ENCODE measurements at places on chromosomes 1 and 21.

DNA sequence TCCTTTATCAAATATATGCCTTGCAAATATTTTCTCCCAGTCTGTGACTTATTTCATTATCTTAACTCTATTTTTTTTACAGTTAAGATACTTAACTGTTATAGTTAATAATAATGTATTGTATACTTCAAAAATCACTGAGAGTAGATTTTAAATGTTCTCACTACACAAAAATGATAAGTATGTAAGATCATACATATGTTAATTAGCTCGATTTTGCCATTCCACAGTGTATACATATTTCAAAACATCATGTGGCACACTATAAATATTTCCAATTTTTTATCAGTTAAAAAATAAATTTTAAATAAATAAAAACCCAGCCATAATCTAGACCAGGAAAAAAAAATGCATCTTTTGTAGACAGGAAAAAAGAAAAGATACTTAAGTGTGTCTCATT lies 27.2 kb downstream of the CTTNBP2NL start:
- DNase-seq, result no peak

DNA sequence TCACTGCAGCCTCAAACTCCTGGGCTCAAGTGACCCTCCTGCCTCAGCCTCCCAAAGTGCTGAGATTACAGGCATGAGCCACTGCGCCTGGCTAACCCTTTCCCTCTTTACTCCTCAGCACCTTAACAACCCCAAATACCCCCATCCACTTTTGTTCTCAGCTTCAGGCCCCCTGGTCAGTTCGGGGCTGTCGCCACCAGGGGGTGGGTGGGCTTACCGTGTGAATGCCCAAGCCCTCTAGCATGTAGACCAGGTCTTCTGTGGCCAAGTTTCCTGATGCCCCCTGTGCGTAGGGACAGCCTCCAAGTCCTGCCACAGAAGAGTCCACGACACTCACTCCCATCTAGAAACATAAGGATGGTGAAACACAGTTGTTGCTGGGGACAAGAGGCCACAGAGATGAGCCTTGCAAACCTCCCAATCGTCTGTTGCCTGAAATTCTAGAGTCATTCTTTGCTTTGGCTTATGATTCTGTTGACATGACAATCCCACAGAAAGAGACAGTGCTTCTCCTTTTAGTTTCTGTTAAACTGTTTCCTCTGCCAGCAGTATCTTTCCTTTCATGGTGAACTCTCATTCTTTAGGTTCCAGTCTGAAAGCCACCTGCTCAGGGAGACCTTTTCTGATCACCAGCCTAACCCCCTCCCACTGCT lies 3.8 kb upstream of the GALE start:
- DNase-seq, result no peak

DNA sequence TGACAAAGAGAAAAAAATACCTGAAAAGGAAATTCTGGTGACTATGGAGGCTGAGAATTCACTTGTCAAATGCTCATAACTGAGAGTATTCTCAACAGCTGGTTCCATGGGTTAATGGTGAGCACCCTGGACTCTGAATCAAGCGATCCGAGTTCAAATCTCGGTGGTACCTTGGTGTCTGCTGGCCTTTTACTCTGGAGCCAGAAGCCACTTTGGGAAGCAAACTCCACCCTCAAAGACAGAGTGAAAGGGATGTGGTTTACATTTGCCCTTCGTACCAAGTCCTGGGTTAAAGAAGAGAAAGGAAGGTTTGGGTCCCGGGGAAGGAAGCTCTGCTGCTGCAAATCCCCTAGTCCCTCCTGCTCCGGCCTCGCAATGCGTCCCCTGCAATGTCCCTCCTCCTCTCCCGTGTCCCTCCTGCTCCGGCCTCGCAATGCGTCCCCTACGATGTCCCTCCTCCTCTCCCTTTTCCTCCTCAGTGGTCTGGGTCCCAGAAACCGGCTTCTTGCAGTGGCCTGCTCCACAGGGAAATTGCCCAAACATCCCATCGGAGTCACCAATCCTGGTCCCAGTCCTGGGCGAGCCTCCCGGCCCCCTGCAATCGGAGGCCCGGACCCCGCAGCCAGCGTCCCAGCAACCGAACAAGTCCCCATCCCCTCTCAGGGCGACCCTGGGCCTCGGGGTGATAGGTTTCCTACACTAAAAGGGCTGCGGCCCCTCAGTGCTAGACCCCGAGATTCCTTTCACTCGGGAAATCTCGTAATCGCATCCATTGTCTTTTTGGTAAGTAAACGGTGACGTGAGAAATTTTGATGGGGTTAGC lies 129.4 kb downstream of the PPIAL4G start:
- peak; percentile 26 for DNase-seq

DNA sequence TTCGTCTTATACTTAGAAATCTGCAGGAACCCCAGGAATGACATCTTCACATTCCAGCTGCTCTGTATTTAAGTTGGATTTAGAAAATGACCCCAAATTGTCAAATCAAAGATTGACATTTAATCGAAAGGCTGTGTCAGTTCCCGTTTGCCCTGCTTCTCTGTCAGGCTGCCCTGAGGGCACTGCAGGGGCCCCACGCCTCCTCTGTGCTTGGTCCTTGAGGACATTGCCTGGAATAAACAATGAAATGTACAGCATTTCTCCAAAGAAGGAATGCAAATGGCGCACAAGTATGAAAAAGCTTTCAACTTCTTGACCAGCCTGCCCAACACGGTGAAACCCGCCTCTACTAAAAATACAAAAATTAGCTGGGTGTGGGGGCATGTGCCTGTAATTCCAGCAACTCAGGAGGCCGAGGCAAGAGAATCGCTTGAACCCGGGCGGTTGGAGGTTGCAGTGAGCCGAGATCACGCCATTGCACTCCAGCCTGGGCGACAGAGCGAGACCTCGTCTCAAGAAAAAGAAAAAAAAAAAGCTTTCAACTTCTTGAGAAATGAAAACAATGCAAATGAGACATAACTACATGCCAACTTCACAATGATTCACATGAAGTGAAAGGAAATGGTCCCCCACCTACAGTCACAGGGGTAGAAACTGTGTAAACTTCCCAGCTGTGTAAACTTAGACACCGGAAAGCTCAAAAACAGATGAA lies 3.0 kb downstream of the TMPRSS3 start:
- DNase-seq, result no peak

DNA sequence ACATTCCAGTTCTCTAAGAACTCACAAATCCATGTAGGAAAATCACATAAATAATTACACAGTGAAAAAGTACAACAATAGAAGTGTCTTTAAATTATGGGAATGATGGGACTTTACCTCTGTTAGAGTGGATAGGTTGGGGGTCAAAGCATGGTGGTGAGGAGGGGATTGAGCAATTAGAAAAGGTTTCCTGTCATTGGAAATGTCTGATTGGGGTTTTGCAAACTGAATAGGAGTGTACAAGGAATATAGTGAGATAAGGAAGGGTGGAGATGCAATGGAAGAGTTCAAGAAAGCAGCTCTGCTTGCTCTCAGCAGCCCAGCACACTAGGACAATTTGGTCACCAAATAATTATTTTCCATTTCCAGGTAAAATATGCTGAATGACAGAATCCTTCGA lies 238.8 kb downstream of the ST6GALNAC3 start:
- DNase-seq, result no peak

- DNase-seq, result no peak
These were observed 35.2 kb downstream of the SPEN start for GRCh38 chr1:15882665-15883064.

DNA sequence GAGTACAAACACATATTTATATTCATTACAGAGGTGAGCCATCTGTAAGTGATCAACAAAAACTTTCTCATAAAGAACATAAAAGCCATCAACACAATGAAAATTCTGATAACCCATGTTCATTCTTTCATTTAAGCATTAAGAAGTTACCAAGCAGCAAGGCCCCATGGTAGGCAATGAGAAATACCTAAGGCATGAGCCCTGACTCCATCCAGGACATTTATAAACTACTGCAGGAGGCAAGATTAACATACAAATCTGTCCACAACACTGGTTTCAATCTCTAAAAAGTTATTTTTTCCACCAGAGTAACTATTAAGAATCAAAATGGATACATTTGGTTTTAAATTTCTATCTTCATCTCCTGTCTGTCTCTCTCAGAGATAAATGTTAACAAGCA lies 76.1 kb downstream of the SIPA1L2 start:
- DNase-seq, result no peak

DNA sequence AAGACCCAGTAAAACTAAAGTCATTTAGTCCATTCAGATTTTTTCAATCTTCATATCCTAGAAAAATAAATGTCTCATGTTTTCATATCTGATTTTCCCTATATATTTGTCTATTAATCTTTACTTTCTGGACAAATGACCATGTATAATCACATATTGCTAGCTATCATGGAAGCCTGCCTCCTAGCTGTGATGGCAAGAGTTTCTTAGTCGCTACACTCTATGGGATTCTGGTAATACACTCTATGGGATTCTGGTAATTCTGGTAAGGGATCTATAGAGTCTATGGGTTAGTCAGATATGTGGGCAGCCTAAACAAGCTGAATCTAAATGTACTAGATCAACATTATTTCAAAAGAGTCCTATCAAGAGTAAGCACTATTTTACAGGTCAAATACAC lies 198.7 kb upstream of the LHX8 start:
- DNase-seq, result no peak

- no peak for DNase-seq
These were observed 35.8 kb downstream of the NDUFS5 start for GRCh38 chr1:39061951-39062350.

DNA sequence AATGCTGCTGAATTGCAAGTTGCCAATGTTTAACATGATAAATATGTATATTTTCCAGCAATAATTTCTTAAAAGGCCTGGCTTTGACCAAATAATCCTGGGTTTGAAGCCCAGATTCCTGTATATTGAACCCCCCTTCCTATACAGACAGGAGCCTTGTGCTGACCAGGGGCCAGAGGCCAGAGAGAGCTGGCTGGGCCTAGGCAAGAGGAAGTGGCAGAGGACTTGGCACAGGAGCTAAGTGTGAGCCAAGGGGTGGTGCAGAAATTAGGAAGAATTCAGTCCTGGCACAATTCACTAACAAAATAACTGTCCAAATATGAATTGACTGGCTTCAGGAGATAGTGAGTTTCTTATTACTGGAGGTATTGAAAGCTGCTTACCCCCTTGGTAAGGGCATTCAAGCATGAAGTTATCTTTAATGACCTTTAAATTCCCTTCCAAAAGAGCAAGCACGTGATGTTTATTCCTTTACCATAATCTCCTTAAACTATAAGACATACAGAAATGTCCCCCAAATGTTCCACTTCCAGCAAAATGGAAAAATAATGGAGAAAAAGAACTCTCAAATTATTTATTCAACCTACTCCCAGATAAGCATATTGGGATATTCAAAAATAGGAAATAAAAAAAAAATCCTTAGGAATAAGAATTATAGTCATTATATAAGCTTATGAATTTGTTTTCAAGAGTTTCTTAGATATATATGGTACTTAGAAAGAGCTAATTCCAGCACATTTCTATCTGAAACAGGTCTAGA lies 26.6 kb downstream of the NIBAN1 start:
- DNase-seq, result no peak

GRCh38 chr1:172482044-172482443 lies 38.2 kb upstream of the PIGC start:
- DNase-seq, result no peak

DNA sequence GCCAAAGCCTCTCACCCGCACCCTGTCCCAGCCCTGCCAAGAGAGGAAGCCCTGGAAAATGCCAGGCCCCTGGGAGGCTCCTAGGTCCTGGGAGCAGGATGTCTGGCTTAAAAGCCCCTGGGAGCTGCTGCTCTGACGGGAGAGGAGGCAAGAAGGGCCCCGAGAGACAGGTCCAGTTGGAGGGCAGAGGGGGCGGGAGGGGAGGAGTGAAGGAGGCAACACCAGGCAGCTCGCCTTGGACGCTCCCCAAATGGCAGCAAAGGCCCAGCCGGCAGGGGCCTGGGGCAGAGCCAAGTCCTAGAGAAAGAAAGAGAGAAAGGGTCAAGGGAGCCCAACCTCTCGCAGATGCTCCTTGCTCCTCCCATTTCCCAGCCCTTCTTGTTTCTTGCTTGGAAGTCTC lies 6.8 kb downstream of the ETV3L start:
- no peak for DNase-seq

- DNase-seq, result no peak
These were observed 40.4 kb upstream of the TMEM51 start for GRCh38 chr1:15113146-15113545.

DNA sequence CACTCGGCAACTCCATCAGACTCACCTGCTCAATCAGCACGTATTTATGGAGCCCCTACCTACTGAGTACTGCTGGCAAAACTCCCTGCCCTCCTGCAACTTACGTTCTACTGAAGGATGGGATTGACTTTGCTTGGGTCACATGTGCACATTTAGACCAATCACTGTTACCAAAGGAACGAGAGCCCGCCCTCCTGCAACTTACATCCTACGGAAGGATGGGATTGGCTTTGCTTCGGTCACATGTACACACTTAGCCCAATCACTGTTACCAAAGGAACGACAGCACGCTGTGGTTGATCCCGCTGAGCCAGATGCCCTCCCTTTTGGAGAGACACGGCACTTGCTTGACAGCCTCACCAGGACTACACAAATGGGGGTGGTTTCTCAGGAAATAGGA lies 46.0 kb downstream of the UBIAD1 start:
- no peak for DNase-seq

DNA sequence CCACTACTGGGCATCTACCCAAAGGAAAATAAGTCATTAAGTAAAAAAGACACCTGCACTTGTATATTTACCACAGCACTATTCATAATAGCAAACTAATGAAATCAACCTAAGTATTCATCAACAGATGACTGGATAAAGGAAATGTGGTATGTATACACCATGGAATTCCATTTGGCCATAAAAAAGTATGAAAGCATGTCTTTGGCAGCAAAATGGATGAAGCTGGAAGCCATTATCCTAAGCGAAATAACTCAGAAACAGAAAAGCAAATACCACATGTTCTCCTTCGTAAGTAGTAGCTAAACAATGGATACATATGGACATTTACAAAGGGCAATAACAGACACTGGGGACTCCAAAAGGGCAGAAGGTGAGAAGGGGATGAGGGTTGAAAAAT lies 485.7 kb upstream of the BRINP3 start:
- no peak for DNase-seq

DNA sequence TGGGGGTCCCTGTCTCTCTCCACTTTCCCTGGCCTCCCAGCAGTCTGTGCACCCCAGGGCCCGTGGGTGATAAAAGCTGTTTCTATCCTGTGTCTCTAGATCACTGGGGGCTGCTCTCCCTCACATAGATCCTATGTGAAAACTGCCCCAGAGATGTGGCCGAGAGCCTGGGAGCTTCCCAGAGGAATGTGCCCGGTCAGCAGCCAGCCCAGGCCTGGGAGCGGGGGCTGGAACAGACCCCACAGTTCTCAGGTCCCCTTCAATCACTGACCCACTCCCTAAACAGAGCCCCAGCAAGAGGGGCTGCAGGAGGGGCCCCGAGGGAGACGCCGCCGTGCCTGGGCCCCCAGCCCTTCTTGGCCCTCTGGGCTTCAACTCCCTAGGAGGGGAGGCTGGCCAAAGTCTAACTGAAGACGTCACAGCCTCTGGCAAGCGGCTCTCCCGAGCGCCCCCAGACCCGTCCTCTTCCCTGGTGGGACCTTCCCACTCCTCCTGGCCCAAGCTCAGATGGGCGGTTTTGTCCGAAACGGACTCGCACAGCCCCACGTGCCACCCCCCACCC lies 403 bp downstream of the MXRA8 start:
- peak; percentile 74 for DNase-seq

- DNase-seq, result no peak
These were observed 11.0 kb downstream of the SLC2A5 start for GRCh38 chr1:9058465-9058864.

GRCh38 chr1:235972311-235972689 lies 92.6 kb downstream of the NID1 start:
- peak; percentile 25 for DNase-seq

GRCh38 chr1:204565617-204566582 lies 49.7 kb downstream of the MDM4 start:
- peak; percentile 85 for DNase-seq

GRCh38 chr1:163071405-163072255 lies 2.5 kb downstream of the RGS4 start:
- peak; percentile 77 for DNase-seq
